Psoas muscle (tissue), 8 donors: ENCODE measurements at places on chromosomes 2 and 18. TPM values are rescaled to one million over a fixed set of nuclear protein-coding genes. Genes with fewer than 3 reads are reported as not detected.

DNA sequence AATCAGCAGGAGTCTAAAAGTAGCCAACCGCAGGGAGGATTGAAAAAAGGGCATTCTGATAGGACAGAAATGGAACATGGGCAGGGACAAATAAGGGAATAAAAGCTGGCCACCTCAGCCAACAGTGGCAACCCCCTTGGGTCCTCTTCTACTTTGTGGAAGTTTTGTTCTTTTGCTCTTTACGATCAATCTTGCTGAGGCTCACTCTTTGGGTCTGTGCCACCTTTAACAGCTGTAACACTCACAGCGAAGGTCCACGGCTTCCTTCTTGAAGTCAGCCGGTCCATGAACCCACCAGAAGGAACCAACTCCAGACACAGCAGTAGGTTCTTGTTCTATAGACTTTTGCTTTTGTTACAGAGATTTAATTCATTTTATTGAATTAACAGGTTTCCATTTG lies 285.4 kb upstream of the CDH20 start:
- H3K27me3 ChIP-seq = no peaks in the 10 kb centered on the region
- DNase-seq = no peak
- no peaks in the 10 kb centered on the region for H3K36me3 ChIP-seq
- no peaks in the 10 kb centered on the region for H3K4me1 ChIP-seq
- H3K4me3 ChIP-seq = no peak overlapping the region
- H3K27ac ChIP-seq = no peak overlapping the region

SLC19A3 gene
- 0.46 TPM for total RNA-seq

GRCh38 chr2:233699424-233700027 lies 6.8 kb downstream of the UGT1A6 start:
- DNase-seq = no peak
- H3K36me3 ChIP-seq = no peaks in the 10 kb centered on the region
- no peaks in the 10 kb centered on the region for H3K4me1 ChIP-seq

DNA sequence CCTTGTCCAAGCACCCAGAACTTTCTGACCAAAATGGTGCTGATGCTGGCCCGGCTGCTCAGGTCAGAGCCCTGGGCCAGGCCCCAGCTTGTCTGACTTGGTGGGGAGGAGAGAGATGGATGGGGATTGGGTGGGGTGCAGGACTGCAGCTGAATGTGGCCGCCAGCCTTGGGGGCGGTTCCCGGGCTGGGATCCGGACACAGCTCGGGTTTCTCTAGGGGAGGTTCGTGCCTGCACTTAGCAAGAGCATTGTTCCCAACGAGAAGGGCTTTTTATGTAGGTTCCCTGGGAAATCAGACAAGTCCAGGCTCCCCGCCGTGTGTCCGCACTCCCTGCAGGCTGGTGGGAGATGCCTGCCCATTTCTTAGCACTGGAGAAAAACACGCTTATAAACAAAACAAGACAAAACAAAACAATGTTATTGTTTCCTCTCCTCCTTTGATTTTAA lies 50.5 kb upstream of the HS6ST1 start:
- no peak overlapping the region for H3K4me3 ChIP-seq
- DNase-seq = no peak
- H3K4me1 ChIP-seq = no peaks in the 10 kb centered on the region
- H3K27ac ChIP-seq = no peak overlapping the region

DNA sequence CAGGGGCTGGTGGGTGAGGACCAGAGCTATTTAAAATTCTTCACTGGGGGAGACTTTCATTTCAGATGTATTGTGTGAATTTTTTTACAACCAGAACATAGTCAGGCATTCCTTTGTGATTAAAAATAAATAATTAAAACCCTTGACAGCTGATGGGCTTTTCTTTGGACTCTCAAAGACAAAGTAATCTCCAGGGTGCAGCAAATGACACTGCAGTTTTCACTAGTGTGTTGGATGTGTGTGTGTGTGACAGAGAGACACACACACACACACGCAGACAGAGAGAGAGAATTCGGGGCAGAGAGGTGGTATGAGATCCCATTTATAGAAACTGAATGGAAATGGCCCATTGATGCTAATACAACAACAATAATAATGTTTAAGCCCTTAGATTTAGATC lies 10.3 kb upstream of the GALNT14 start:
- no peaks in the 10 kb centered on the region for H3K4me1 ChIP-seq
- no peak overlapping the region for H3K4me3 ChIP-seq
- no peak overlapping the region for H3K27ac ChIP-seq
- DNase-seq = no peak

GRCh38 chr2:218343591-218343990 lies 13.1 kb upstream of the CATIP start:
- H3K27me3 ChIP-seq = no peaks in the 10 kb centered on the region
- no peak for DNase-seq
- no peak overlapping the region for H3K4me3 ChIP-seq
- H3K27ac ChIP-seq = no peak overlapping the region

GRCh38 chr2:48205137-48205798 lies 299.0 kb upstream of the FBXO11 start:
- H3K4me3 ChIP-seq = no peak overlapping the region
- no peaks in the 10 kb centered on the region for H3K4me1 ChIP-seq
- no peaks in the 10 kb centered on the region for H3K36me3 ChIP-seq
- H3K27ac ChIP-seq = no peak overlapping the region
- DNase-seq = no peak
- H3K27me3 ChIP-seq = no peaks in the 10 kb centered on the region

DNA sequence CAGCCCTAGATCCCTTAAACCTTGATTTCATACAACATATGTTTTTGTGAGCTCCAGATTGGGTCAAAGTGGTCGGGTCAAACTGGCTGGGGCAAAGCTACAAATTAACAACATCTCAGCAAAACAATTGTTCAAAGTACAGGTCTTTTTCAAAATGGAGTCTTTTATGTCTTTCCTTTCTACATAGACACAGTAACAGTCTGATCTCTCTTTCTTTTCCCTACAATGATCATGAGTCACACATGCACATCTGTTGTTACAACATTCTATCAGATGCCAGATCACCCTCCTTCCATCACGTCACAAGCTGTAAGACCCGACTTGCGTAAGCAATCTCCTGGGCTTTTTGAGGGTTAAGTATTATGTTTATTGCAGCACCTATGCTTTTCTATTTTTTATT lies 55.1 kb downstream of the RHOB start:
- peak; percentile 32 for DNase-seq
- no peak overlapping the region for H3K4me3 ChIP-seq
- no peaks in the 10 kb centered on the region for H3K36me3 ChIP-seq
- H3K4me1 ChIP-seq = peaks cover 2% of the 10 kb centered on the region

ZNF516 gene
- total RNA-seq = 20.6 TPM

DNA sequence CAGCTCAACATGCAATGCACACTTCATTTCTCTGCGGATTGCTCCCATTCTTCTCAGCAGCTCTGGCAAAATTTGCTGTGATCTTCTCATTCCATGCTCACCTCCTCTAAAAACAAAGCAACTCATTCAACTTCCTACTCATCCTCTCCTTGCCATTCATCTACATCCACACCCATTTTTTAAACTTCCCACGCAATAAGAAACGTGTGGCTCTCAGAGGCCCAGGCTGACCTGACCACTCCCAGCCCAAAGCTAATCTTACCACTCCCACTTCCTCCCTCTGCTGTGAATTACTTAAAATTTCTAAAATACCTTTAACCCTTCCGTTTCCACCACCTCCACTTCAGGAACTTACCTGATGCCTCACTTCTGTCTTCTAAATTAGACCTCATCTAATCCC lies 15.2 kb downstream of the ABCB11 start:
- DNase-seq = no peak
- no peaks in the 10 kb centered on the region for H3K27me3 ChIP-seq
- H3K4me1 ChIP-seq = no peaks in the 10 kb centered on the region
- H3K27ac ChIP-seq = no peak overlapping the region
- no peaks in the 10 kb centered on the region for H3K36me3 ChIP-seq

GRCh38 chr18:79627750-79628294 lies 51.8 kb upstream of the CTDP1 start:
- no peaks in the 10 kb centered on the region for H3K4me1 ChIP-seq
- H3K4me3 ChIP-seq = no peak overlapping the region
- no peak for DNase-seq
- no peaks in the 10 kb centered on the region for H3K36me3 ChIP-seq
- H3K27ac ChIP-seq = no peak overlapping the region
- no peaks in the 10 kb centered on the region for H3K27me3 ChIP-seq

DNA sequence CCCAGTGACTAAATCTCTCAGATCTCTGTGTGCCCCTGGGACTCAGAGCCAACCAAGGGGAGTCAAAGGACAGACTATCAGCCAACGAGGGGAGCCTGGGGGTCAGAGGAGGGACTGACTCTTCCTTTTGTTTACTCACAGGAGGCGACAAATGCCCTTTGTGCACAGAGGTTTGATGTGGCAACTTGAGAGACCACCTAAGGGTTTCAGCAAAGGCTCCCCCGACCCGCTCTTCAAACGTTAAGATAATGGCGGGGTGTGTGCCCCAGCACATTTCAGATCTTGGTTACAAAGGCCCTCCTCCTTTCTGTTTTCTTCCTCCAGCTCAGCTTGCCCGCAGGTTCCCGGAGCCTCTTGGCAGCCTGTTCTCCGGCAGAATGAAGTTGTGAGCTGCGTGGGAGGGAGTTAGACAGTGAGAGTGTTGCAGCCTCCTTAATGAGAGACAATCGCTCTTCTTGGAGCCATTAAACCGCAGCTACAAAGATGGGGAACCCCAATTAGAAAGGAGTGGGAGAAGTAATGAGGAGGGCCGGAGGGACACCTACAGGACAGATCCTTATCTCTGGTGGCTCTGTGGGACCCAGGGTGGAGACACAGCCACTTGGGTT lies 76.2 kb downstream of the KIAA2012 start:
- no peak for DNase-seq
- no peak overlapping the region for H3K4me3 ChIP-seq
- no peaks in the 10 kb centered on the region for H3K27me3 ChIP-seq
- no peaks in the 10 kb centered on the region for H3K36me3 ChIP-seq
- peaks cover 10% of the 10 kb centered on the region for H3K4me1 ChIP-seq
- peak overlapping the region; percentile 36 for H3K27ac ChIP-seq

DNA sequence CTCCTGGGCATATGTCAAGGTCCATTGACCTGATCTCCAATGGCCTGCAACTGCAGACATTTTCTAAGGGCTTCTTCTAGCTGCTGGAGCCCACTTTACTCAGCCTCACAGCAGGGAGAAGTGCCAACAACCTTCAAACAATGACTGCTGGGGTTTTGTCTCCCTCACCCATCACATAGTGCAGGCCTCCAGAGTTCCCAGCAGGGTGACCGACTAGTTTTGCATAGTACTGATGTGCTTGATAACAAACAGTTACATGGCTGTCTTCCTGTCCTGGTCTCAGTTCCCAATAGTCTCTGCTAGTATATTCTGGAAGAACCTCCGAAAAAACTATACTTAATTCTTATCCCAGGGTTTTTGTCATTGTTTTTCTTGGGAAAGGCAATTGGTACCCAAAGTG lies 10.4 kb upstream of the NETO1 start:
- no peak overlapping the region for H3K4me3 ChIP-seq
- H3K27me3 ChIP-seq = peaks cover 3% of the 10 kb centered on the region
- H3K4me1 ChIP-seq = no peaks in the 10 kb centered on the region
- H3K36me3 ChIP-seq = no peaks in the 10 kb centered on the region
- H3K27ac ChIP-seq = no peak overlapping the region

ITPRIPL1 gene
- total RNA-seq = 1.2 TPM

KIF1A gene
- 0.18 TPM for total RNA-seq

GRCh38 chr2:152766928-152767327 lies 48.5 kb downstream of the ARL6IP6 start:
- no peak overlapping the region for H3K4me3 ChIP-seq
- no peak overlapping the region for H3K27ac ChIP-seq
- no peak for DNase-seq
- H3K27me3 ChIP-seq = no peaks in the 10 kb centered on the region
- H3K36me3 ChIP-seq = peaks cover 15% of the 10 kb centered on the region

GRCh38 chr2:228697456-228697855 lies 516.0 kb upstream of the SPHKAP start:
- no peaks in the 10 kb centered on the region for H3K27me3 ChIP-seq
- H3K4me1 ChIP-seq = no peaks in the 10 kb centered on the region
- DNase-seq = no peak
- no peak overlapping the region for H3K4me3 ChIP-seq
- no peak overlapping the region for H3K27ac ChIP-seq

DNA sequence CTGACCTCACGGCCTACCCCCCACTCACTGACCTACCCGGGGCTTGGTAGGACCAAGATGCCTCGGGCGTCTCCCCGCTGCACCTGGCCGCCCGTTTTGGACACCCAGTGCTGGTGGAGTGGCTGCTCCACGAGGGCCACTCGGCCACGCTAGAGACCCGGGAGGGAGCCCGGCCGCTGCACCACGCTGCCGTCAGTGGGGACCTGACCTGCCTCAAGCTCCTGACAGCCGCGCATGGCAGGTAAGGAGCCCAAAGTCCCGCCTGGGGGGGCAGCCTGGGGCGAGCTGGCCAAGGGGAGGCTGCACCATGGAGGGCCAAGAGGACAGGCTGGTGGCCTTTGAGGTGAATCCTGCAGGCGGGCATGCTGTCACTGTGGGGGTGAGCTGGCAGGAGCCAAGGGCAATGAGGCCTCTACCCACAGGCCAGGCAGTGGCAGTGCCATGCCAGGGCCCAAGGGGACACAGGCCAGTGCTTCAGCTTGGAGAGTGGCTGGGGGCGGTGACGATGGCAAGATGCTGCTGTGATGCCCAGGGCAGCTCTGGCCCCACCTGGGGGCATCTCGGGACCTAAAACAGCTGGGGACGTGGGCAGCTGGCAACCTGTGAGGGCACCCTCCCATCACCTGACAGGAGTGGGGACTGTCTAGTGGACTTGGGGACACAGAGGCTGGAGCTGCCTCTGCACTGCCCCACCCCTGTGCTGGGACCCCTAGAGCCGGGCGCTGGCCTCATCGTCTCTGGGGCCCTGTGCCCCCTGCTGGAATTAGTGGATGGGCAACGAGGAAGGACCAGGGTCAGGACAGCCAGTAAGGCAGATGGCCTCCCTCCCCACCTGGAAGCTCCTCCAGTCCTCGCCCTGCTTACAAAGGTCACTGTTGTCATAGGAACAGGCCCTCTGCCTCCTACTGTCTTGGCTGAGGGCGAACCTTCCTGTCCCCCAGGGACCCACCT lies 2.0 kb downstream of the ESPNL start:
- H3K4me1 ChIP-seq = no peaks in the 10 kb centered on the region
- H3K36me3 ChIP-seq = no peaks in the 10 kb centered on the region
- no peaks in the 10 kb centered on the region for H3K27me3 ChIP-seq
- no peak overlapping the region for H3K4me3 ChIP-seq
- peak; percentile 46 for DNase-seq

CRYGD gene
- total RNA-seq = not detected

- no peak overlapping the region for H3K4me3 ChIP-seq
- no peaks in the 10 kb centered on the region for H3K4me1 ChIP-seq
- H3K36me3 ChIP-seq = no peaks in the 10 kb centered on the region
- no peaks in the 10 kb centered on the region for H3K27me3 ChIP-seq
- H3K27ac ChIP-seq = no peak overlapping the region
These were observed 50.9 kb upstream of the MGAT4A start for GRCh38 chr2:98781822-98782221.

- H3K36me3 ChIP-seq = no peaks in the 10 kb centered on the region
- no peak overlapping the region for H3K27ac ChIP-seq
- DNase-seq = no peak
- no peaks in the 10 kb centered on the region for H3K27me3 ChIP-seq
These were observed 73.7 kb downstream of the SATB2 start for GRCh38 chr2:199384043-199384442.

DSG4 gene
- total RNA-seq = not detected

GRCh38 chr2:4404363-4404762 lies 701.0 kb downstream of the DCDC2C start:
- H3K36me3 ChIP-seq = no peaks in the 10 kb centered on the region
- DNase-seq = no peak
- no peak overlapping the region for H3K27ac ChIP-seq
- no peaks in the 10 kb centered on the region for H3K27me3 ChIP-seq

- H3K36me3 ChIP-seq = no peaks in the 10 kb centered on the region
- H3K27ac ChIP-seq = no peak overlapping the region
- no peaks in the 10 kb centered on the region for H3K27me3 ChIP-seq
These were observed 115.8 kb upstream of the SERTAD2 start for GRCh38 chr2:64769392-64770044.

GRCh38 chr18:41604964-41605363 lies 350.1 kb upstream of the PIK3C3 start:
- no peaks in the 10 kb centered on the region for H3K27me3 ChIP-seq
- H3K36me3 ChIP-seq = no peaks in the 10 kb centered on the region
- no peaks in the 10 kb centered on the region for H3K4me1 ChIP-seq
- no peak overlapping the region for H3K27ac ChIP-seq
